ENCODE measurements at places on chromosomes 4 and X.

DNA sequence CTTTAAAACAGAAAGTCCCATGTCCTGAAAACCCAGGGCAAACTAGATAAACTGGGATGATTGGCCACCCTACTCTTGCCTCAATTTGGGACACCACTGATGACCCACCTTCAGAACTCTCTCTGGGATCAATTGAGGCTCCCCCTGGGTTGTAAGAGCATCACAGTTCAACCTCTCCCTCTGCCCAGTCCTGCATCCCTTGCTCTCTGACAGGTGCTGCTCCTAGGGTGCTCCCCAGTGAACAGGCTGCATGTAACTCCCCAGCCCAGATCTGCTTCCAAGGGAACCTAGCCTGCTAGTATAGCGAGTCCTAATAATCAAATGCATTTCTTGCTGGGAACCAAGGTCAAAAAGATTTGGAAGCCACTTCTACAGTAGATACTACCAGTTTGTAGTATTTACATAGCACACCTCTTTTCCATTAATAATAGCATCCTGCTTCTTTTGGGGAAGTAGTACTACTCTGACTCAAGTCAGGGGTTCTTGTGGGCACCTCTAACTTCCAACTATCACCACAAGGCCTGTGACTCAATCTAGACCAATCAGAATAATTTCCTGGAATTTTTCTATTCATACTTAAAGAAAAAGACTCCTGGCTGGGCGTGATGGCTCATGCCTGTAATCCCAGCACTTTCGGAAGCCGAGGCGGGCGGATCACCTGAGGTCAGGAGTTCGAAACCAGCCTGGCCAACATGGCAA, 42.1 kb upstream of the SPINK2 start:
- no peak for DNase-seq

- no peak for DNase-seq
Measured at GRCh38 chr4:16663732-16664131, 234.7 kb downstream of the LDB2 start.

DNA sequence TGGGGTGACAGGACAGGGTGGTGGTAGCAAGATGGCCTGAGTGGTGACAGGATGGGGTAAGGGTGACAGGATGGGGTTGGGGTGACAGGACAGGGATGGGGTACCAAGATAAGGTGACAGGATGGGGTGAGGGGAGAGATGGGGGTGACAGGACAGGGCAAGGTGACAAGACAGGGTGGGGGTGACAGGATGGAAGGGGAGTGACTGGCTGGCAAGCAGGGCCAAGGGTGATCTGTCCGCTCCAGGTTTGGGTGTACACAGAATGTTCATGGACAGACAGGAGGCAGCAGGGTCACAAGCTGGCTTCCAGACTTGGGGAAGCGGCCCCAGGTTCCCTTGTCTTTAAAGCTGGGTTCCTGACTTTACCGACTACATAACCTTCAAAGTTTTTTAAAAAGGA, 23.3 kb downstream of the RNF212 start:
- DNase-seq, result no peak

DNA sequence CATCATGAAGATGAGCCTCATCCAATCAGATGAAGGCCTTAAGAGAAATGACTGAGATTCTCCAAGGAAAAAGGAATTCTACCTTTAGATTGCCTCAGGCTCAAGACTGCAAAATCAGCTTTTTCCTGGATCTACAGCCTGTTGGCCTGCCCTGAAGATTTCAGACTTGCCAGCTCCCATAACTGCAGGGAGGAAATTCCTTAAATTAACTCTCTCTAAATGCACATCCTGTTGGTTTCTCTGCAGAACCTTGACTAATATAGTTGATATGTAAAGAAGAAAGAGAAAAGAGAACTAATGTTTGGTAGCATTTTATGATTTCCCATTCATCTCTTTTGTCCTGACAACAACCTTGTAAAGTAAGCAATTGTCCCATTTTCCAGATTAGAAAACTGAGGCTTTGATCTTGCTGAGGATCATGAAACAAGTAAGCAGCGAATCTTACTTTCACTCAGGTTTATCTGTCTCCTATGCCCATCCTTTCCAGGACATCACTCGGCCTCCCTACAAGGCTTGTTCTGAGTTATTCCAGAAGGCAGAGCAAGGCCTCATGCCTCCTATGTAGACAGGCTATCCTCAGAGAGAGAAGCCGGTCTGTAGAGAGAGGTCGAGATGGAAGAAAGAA, 115.0 kb upstream of the LDB2 start:
- no peak for DNase-seq

GRCh38 chr4:125486351-125486750, 171.6 kb downstream of the FAT4 start:
- no peak for DNase-seq

- no peak for DNase-seq
Measured at GRCh38 chr4:76998251-76998901, 48.8 kb downstream of the SEPTIN11 start.

DNA sequence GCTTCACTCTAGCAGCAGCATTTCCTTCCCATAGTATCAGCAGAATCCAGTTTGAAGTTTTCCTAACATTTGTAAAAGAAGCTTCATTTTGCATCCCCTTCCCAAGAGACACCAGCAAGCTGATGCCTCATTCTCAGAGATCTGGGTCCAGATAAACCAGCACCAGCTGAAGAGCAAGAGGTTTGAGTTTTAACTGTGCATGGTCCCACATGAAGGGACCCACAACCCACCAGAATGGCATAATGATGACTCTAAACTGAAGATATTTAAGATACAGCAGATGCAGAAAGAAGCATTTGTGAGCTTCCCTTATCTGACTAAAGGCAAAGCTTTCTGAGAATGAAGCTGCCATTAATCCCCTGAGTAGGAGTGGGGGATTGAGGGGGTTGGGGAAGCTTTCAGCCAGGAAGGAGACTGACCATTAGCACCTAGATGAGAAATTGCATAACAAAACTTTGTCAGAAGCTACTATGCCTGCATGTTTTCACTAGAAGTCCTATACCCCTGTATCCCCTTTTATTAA, 18.6 kb downstream of the NUDT6 start:
- no peak for DNase-seq

Measured in A549 (cell line).